ENCODE measurements at places on chromosomes 13 and 19.
A peak's percentile ranks its signal among the peaks of the same experiment; 100 is the strongest.

- peak; percentile 74 for DNase-seq
Measured at GRCh38 chr13:36395280-36395679, 37.0 kb upstream of the CCNA1 start.

GRCh38 chr19:3346677-3347353 lies 19.6 kb upstream of the NFIC start:
- no peak for DNase-seq

GRCh38 chr13:64414381-64414780 lies 2815.8 kb downstream of the PCDH9 start:
- no peak for DNase-seq

DNA sequence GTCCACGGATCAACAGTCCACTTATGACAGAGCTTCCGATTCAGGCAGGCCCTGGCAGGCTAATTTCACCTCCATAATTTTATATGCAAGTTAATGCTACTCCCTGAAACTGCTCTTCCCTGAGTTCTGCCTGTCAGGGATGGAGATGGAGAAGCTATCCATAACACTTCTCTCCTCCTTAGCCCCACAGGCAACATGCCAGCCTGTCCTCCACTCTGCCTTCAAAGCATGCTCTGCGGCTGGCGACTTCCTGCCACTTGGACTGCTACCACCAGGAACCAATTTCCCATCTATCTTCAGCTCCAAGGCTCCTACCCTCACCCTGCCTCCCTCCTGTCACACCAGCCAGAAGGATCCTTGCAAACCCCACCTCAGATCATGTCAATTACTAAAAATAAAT lies 35.4 kb downstream of the GSX1 start:
- DNase-seq, result no peak

DNA sequence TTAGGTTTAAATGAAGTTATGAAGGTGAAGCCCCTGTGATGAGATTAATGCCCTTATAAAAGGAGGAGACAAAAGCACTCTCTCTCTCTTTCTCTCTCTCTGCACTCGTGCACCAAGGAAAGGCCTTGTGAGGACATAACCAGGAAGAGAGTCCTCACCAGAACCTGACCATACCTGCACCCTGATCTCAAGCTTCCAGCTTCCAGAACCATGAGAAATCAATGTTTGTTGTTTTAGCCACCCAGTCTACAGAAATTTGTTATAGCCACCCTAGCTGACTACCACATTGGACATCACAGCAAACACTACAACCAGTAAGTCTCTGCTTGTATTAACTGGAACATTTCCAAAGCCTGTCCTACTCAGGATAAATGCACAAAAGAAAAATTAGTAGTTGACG lies 34.7 kb upstream of the WDFY2 start:
- no peak for DNase-seq

- no peak for DNase-seq
Measured at GRCh38 chr13:64718116-64718515, 2512.0 kb downstream of the PCDH9 start.

- no peak for DNase-seq
Measured at GRCh38 chr13:44231786-44232516, 141.7 kb upstream of the SERP2 start.

- DNase-seq, result no peak
Measured at GRCh38 chr19:24078680-24079079, 8.3 kb upstream of the ZNF254 start.

- peak; percentile 2 for DNase-seq
Measured at GRCh38 chr19:36891768-36892357, 24.2 kb downstream of the ZNF829 start.

DNA sequence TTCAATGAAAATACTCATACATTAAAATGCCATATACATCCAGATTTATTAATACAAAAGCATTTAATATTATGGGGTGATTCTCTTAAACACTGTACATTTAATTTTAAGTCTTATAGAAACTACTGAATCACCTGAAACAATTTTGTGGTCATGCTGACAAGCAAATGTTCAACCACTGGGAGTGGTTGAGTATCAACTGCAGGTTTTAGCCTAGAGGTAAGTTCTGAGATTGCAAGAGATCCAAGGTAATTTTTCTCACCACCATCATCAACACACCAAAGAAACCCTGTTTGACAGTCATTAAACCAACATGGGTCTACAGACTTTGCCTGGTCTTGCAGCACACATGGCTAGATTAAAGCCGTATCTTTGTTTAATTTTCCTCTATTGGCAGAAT lies 196.3 kb downstream of the LHFPL6 start:
- DNase-seq, result peak; percentile 21

DNA sequence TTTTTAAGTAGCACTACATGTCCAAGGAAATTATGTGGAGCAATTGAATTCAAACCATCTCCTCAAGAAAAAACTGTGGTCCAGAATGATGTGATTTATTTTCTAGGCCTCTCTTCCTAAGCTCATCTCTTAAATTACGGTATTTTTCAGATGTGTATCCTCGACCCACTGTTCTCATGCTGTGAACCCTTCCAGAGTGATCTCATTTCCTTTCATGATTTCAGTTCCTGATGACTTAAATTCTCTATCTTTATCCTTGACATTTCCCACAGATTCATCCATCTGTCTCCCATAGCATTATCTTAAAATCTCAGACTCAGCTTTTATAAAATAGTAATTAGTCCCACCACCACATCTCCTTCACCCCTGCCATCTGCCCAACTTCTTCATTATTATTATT lies 117.6 kb upstream of the SPRY2 start:
- DNase-seq, result no peak

GRCh38 chr13:27379694-27380641 lies 44.5 kb upstream of the GTF3A start:
- DNase-seq, result peak; percentile 79

- peak; percentile 30 for DNase-seq
Measured at GRCh38 chr19:1725100-1726064, 27.9 kb upstream of the ONECUT3 start.

DNA sequence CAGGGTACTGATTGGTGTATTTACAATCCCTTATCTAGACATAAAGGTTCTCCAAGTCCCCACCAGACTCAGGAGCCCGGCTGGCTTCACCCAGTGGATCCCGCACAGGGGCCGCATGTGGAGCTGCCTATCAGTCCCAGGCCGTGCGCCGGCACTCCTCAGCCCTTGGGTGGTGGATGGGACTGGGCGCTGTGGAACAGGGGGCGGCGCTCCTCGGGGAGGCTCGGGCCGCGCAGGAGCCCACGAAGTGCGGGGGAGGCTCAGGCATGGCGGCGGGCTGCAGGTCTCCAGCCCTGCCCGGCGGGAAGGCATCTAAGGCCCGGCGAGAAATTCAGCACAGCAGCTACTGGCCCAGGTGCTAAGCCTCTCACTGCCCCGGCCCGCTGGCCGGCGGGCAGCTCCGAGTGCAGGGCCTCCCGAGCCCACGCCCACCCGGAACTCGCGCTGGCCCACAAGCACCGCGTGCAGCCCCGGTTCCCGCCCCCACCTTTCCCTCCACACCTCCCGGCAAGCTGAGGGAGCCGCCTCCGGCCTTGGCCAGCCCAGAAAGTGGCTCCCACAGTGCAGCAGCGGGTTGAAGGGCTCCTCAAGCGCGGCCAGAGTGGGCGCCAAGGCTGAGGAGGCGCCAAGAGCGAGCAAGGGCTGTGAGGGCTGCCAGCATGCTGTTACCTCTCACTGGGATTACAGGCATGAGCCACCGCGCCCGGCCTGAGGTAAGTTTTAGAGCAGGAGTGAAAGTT lies 60.0 kb upstream of the SCEL start:
- DNase-seq, result no peak

DNA sequence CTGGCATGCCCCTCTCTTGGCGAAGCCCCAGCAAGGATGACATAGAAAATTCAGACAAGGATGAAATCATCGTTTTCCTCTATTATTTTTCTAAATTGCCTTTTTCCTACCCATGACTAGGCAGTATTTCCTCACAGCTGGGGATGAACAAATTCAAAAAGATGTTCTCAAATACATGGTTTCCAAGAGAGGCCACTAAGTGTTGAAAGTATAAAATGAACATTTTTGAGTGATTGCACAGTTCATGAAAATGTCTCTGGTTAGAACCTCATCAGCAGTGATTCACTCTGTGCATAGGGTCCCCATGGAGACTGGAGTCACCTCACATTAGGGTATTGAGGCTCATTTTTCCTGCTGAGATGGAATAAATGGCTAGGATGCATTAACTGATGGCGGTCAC lies 373.7 kb downstream of the DNAJC15 start:
- no peak for DNase-seq

DNA sequence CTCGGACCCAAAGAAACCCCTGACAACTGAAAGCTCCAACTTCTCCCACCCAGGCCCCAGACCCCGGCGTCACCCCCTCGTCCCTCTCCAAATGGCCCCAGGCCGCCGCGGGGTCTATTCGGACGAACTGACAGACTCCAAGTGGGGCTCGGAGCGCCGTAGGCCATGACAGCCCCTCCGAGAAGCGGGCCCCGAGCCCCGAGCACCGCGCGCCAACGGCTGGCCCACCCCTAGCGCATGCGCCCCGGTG lies 360 bp downstream of the DDX39A start:
- peak; percentile 89 for DNase-seq

DNA sequence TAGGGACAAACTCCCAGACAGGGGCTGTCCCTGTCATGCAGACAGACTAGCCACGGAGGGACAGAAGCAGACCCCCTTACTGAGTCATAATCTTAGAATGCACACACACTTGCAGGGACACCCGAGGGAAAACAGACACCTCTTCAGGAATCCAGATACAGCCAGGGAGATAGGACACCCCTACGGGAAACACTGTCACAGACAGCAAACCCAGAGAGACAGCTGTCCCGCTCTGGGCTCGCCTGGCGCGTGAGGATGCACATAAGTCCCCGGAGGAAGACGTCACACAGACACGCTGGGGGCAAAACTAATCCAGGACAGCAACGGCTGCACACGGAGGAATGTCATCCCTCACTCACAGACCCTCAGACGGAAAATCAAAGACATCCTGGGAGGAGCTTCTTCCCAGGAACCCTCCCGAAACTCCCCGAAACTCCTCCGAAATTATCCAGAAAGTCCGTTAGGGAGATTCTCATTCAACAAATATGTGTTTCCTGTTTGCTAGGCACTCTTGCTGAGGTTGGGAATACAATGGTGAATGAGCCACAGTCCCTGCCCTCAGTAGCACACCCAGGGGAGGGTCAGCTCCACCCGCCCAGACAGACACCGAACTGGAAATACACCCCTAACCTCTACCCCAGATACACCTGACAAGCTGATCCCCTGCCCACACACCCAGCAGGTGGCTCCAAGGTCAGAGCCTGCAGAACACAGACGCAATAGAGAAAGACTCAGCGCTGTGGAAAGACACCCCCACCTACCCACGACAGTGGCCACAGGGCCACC lies 15.2 kb upstream of the TOMM40 start:
- no peak for DNase-seq

GRCh38 chr19:5903056-5903623 lies 450 bp downstream of the NDUFA11 start:
- peak; percentile 72 for DNase-seq

DNA sequence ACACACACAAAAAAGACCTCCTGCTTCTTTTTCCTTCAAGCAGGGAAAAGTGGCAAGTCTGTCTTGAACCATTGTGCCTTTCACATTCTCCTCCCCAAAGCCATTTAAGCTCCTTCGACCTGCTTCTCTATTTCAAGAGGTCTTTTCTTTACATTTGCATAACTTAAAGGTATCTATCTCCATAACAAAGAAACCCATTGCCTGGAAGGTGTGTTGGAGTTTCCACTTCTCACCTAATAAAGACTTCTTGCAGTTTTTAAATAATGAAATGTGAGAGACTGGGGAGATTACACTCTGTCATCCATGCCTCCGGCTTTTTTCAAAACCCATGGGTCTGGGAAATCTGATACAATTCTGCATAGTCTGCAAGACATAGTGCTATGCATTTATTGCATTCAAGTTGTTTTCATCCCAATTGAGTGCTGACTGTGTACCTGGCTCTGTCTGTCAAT lies 41.8 kb upstream of the NBEA start:
- no peak for DNase-seq

GRCh38 chr13:74461011-74461410 lies 326.8 kb upstream of the KLF12 start:
- DNase-seq, result no peak

DNA sequence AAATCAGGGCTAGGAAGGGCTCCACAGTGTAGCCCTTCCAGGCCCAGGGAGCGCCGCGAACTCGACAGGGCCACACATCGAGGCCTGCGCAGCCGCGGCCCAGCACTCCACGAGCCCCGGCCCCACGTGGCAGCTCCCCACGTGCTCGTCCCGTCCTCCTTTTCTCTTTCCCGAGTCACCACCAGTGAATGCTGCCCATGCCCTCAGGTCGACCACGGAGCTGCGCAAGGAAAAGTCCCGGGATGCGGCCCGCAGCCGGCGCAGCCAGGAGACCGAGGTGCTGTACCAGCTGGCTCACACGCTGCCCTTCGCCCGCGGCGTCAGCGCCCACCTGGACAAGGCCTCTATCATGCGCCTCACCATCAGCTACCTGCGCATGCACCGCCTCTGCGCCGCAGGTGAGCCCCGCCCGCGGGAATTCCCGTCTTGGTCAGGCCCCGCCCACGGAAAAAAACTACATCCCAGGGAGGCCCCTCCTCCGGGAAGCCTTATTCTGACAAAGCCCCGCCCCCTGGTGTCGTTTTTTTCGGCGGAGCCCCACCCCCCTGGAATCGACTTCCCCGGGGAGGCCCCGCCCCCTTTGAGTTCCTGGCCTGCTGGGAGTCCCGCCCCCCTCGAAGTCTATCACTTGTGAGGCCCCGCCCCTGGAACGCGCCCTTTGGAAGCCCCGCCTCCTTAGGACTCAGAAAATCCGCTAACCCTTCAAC lies 7.0 kb downstream of the HIF3A start:
- peak; percentile 45 for DNase-seq

- no peak for DNase-seq
Measured at GRCh38 chr19:29308977-29309590, 96.1 kb upstream of the UQCRFS1 start.

DNA sequence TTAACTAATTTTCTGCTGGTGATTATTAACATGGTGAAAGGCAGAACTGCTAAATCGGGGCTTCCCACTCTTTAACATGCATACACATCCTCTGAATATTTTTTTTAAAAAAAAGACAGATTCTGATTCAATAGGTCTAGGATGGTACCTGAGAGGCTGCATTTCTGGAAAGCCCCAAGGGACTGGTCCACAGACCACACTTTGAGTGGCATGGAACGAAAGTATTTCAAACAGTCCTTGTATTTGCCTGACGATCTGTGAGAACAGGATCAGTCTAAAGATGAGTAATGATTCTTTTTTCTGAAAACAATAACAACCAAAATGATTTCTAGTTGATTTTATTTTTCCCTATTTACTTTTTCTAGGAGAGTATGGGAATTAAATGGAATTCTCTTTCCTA lies 16.7 kb upstream of the SPART start:
- DNase-seq, result no peak

GRCh38 chr19:55099557-55100506 lies 17.6 kb downstream of the PPP1R12C start:
- no peak for DNase-seq

DNA sequence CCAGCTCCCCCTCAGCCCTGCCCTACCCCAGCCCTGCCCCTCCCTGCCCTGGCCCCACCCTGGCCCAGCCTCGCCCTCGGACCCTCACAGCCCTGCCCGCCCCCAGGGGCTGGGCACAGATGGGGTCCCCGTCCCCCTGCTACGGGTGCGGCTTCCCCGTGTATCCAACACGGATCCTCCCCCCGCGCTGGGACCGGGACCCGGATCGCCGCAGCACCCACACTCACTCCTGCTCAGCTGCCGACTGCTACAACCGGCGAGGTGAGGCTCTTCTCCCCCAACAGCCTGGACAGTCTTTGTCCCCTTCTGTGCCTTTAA lies 5.2 kb downstream of the SHFL start:
- no peak for DNase-seq
